ENCODE measurements at places on chromosomes 1 and 21.

DNA sequence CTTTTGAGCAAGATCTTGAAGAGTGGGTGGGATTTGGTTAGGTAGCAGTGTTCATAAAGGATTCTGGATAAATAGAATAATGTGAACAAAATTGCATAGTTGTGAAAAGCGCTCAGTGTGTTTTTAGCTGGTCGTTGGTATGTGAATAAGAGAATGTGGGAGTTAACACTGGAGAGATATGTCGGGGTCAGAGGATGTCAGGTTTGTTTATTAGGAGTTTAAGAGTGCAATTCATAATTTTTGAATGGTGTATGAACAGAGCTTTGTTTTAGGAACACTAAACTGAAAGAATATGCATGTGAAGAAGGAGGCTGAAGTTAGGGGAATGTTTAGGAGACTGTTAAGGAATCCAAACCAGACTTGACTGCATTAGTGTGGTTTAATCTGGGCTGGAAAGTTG, 9.4 kb downstream of the USP16 start:
- DNase-seq = no peak

DNA sequence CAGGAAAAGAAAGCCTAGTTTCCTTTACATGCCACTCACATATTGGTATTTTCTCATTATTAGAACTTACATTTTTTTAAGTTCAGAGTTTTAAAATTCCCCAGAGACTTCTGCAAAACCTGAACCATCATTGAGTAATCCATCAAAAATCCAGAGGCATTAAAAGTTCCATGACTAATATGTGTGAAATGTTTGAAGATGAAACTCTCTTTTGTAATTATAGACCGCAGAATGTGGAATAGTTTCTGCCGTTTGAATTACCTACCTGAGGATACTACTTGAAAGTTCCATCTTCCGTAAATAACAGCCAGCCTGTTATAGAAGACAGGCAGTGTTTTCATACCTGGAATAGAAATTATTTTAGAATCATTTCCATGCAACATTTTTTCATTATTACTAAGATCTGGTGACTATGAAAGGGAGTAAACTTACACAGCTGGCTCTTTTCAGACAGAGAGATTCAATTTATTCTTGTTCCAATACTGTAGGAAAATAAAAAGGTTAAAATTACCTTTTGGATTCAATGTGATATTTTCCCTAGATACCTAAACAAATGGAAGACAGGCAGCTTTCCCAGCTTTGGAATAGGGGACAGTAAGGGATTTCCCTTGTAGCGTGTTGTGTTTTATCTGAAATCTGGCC, 131.4 kb downstream of the ST6GALNAC5 start:
- DNase-seq = no peak

DNA sequence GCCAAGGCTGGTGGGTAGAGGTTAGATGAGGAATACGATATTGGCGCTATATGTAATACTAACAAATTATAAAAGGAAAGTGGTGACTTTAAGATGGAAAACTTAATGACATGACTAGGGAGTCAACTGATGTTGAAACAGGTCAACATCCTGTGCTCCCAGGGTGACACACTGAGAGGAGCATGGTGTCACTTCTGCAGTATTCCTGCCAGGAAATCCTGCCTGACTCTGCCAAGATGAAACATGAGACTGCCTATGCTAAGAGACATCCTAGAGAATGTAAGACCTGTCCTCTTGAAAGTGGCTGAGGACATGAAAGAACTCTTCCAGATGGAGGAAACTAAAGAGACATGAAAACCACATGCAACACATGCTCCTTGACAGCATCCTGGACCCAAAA, 65.0 kb upstream of the KCND3 start:
- no peak for DNase-seq

DNA sequence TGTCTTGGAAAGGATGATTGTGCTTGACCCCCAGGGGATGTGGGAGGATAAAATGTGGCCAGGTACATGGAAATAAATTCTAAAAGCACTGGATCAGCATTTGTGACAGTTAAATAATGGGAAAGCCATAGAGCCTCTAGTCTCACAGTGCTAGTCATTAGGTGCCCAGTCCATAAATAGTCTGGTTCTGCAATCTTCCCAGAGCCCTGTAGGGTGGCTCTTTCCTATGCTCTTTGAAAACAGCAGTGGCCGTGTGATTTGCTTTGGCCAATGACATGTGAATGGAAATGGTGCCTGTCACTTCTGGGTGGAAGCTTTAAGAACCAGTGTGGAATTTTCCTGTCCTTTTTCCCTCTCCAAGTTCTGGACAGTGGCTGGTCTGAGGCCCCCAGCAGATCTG, 113.2 kb downstream of the TRABD2B start:
- no peak for DNase-seq

- DNase-seq = no peak
Measured at GRCh38 chr1:39116116-39116607, 88.3 kb upstream of the MACF1 start.

DNA sequence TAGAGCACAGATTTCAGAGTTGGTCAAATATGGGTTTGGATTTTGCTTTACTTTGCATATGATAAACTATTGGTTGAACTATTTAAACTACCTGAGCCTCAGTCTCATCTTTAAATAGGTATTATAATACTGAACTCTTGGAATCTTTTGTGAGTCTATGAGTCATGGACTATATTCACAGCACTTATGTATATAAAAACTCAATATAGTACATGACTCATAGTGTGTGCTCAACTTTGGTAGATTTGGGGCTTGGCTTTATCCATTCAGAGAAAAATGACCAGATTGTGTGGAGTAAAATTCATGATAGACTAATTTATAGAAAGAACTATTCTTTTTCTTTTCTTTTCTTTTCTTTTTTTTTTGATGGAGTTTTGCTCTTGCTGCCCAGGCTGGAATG, 28.7 kb downstream of the FCRL3 start:
- DNase-seq = no peak

GRCh38 chr1:107318932-107319331, 178.1 kb downstream of the NTNG1 start:
- DNase-seq = no peak

- no peak for DNase-seq
Measured at GRCh38 chr1:221101807-221102605, 222.8 kb downstream of the HLX start.

- DNase-seq = no peak
Measured at GRCh38 chr1:77976433-77977076, 2.3 kb downstream of the FUBP1 start.

GRCh38 chr1:5934058-5934884, 58.0 kb downstream of the NPHP4 start:
- DNase-seq = no peak

DNA sequence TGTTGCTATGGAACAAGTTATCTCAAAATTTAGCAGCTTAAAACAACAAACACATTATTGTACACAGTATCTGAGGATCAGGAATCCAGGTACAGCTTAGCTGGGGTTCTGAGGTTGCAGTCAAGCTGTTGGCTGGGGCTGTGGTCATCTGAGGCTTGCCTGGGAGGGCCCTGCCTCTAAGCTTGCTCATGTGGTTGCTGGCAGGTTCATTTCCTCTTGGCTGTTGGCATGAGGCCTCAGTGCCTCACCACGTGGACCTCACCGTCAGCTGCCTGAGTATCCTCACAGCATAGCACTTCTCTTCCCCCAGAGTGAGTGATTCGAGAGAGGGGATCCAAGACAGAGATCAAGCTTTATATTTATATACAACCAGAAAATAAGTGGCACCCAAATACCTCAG, 18.6 kb downstream of the NTPCR start:
- no peak for DNase-seq

DNA sequence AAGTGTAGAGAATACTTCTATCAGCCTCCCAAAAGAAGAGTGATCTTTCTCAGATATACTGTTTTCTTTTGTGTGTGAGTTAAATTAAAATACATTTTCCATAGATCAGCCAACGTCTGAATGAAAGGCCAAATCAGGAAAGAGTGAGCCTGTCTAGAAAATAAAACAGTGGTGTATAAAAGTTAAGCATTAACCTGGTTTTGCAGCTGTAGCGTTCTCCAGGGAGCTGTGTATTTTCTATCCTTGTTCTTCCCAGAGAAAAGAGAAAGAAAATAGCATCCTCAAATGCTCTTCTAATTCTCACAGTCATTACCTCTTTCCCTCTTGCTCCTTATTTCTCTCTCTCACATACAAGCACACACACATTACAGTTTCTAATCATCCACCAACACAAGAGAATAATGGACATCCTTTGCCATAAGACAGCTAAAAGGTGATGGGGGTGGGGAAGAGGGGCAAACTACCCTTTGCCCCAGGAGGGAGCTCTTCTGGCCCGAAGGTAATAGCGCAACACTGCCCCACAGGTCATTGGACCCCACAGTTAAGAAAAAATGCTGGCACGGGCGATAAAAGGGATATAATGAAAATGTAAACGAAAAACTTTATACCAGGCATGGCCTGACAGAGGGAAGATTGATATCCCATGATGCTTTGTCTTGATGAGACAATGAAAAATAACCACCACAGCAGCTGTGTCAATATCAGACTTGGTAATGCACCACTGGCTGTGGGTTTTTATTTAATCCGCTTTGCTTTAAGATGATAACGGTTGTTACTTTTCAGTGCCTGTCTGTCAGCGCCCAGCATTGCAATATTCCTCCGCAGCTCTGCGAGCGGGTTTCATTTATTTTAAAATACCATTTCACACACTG, 150.3 kb downstream of the NUF2 start:
- DNase-seq = no peak
